ENCODE measurements at places on chromosomes 4 and X.

- DNase-seq: no peak
Measured at GRCh38 chr4:174946246-174946645, 28.1 kb downstream of the ADAM29 start.

DNA sequence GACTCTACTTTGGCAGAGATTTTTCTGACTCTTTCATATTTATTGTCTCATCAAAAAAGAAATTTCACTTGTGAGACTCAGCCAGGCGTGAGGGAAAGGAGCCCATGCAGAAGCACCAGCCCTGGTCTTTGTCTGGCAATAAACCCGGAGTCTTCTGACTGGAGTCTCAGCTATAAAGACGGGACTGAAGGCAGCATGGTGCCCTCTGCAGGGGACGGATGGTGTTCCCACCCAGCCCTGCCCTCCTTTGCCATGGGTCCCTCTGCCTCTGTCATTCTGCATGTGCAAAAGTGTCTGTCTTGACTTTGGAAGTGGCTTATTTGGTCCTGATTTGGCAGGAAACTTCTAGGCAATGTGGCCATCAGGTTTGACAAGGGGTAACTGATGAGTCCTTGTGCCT, 14.2 kb downstream of the ZNF185 start:
- DNase-seq: no peak

DNA sequence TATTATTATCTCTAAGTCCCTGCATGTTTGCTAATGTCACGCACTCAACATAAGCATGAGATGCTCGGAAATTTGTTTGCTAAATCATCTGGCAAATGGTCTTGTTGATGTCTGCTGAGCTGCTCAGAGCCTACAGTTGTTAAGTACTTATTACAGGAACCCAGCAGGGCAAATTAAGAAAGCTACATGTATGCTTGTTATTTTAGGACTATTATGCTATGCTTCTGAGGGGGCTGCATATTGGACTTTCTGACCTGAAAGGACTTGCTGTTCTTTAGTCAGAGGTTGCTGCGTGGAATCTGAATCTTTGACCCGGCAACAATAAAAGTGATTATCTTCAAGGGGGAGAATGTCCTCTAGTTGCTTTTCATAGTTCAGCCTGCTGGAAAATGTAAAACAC, 36.3 kb upstream of the TENM3 start:
- no peak for DNase-seq

GRCh38 chr4:81870275-81870674, 398.6 kb upstream of the RASGEF1B start:
- DNase-seq: no peak

DNA sequence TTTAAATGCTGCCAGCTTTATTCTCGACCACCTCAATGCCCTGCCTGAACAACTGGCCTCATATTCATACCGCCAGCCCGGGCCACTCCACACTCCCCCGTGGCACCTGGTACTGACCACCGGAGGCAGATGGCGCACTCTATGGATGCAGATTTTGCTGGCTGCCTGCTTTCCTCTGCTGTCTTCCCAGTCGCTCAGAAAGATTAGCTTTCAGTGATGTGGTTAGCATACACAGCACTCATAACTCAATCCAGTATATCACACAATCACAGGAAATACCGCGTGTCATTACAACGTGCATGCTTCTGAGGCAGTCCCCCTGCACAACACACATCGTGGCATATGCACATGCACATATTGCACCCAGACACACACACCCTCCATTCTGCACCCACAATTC, 147.2 kb upstream of the BCOR start:
- DNase-seq: no peak

DNA sequence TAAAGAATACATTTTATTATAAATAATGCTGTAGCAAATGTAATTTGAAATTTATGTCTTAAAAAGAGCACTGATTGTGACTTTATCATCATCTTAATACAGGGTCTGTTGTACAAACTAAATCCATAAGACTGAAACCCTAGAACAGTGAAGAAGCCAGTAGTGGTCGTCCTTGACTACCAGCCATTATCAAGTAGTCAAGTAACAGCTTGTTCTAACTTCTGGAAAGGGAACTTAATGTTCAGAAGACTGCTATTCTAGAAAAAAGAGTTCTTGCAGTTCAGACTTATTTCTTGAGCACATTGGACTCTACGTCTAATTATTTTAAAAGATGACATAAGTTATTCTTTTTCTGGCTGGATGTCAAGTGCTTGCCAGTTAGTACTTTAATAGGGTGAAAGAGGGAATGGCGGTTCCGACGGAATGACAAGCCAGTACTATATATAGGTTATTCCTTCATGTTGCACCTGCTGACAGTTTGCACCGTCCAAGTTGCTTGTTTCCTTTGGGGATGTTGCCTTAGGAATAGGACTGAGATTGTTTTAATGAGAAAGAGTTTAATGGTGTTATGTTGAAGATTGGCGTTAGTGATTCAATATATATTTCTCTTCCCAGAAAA, 109.9 kb downstream of the RAPGEF2 start:
- no peak for DNase-seq

DNA sequence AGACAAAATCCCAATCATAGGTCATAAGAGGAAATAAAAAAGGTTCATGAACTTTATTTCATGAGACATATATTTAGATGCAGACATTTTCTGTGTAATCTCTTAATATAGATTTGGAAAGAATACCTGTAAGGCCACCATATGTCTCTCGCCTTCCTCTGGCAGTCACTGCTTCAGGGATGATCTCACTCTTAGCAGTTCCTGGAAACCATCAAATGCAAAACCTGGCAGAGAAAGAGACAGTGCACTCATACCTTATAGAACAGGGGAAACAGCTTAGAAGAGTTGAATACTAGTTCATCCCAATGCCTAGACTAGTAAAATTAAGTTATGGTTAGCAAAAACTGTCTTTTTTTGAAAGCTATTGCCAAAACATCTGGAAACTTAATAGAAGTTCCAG, 243.3 kb downstream of the GASK1B start:
- DNase-seq: no peak

GRCh38 chrX:85244450-85245211, 840 bp downstream of the ZNF711 start:
- DNase-seq: no peak

GRCh38 chrX:44770121-44770520, 73.7 kb upstream of the DUSP21 start:
- no peak for DNase-seq

DNA sequence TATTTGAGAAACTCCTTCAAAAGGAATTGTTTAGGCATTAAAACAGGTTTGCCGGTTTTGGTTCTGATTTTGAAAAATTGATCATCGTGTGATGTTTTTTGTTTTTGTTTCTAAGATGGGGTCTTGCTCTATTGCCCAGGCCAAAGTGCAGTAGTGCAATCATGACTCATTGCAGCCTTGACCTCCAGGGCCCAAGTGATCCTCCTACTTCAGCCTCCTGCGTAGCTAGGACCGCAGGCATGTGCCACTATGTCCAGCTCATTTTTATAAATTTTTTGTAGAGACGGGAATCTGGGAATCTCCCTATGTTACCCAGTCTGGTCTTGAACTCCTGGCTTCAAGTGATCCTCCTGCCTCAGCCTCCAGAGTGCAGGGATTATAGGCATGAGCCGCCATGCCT, 35.0 kb downstream of the CLCN3 start:
- DNase-seq: no peak

DNA sequence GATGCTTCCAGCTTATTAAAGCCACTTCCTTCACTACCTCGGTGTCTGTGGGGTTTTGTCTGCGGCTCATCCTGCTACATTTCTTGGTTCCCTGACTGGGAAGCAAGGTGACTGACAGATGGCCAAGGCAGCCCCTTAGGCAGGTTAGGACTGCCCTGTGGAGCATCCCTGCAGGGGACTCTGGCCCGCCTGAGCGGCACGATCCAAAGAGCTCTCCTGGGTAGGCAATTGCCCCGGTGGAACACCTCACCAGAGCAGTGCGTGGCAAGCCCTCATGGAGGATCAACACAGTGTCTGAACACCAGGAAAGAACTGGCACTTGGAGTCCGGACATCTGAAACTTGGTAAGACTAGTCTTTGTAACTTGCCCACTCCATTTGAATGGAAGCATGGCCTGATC, 1143.4 kb downstream of the ARAP2 start:
- DNase-seq: no peak

GRCh38 chrX:109886122-109886761, 116.7 kb upstream of the TMEM164 start:
- DNase-seq: no peak

- no peak for DNase-seq
Measured at GRCh38 chrX:74180716-74181115, 123.3 kb upstream of the ZCCHC13 start.

GRCh38 chrX:120367402-120368109, 5.7 kb downstream of the ATP1B4 start:
- no peak for DNase-seq

- DNase-seq: peak; percentile 20
Measured at GRCh38 chr4:7854697-7855370, 84.8 kb downstream of the AFAP1 start.

- DNase-seq: no peak
Measured at GRCh38 chrX:39514801-39515200, 583.0 kb downstream of the BCOR start.

- no peak for DNase-seq
Measured at GRCh38 chrX:100648458-100649417, 4.7 kb downstream of the SRPX2 start.

- no peak for DNase-seq
Measured at GRCh38 chr4:102268355-102268754, 76.9 kb downstream of the SLC39A8 start.

GRCh38 chr4:27318740-27319139, 458.1 kb downstream of the STIM2 start:
- DNase-seq: no peak

DNA sequence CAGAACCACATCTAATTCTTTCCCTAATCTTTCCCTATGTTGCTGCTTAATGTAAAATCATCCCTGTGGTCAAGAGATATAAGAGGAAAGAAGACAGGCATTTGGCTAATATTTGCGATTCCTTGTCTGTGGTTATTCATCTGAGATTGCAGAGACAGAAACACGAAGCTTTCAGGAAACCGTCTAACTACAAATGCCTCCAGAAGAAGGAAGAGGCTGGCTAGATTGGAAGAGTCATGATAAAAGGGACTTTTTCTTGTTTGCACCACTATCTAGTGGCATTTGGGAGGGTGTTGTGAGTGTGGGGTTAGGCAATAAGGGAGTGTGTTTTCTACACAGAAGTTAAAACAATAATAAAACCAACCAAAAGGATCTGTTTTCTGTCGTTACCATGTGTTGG, 43.9 kb downstream of the TMEM154 start:
- no peak for DNase-seq

- no peak for DNase-seq
Measured at GRCh38 chr4:1408418-1408817, 2.2 kb upstream of the NKX1-1 start.

DNA sequence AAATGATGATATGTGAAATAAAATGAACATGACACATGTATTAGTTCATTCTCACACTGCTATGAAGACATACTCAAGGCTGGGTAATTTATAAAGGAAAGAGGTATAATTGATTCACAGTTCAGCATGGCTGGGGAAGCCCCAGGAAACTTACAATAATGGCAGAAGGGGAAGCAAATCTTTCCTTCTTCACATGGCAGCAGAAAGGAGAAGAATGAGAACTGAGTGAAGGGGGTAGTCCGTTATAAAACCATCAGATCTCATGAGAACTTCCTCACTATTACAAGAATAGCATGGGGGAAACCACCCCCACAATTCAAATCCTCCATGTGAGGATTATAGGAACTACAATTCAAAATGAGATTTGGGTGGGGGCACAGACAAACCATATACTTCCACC, 243.9 kb upstream of the GYPA start:
- no peak for DNase-seq

GRCh38 chr4:141731481-141731880, 95.1 kb downstream of the IL15 start:
- DNase-seq: no peak

- no peak for DNase-seq
Measured at GRCh38 chrX:20829665-20830491, 544.3 kb upstream of the CNKSR2 start.

GRCh38 chr4:113707048-113707447, 54.5 kb downstream of the CAMK2D start:
- no peak for DNase-seq

- no peak for DNase-seq
Measured at GRCh38 chrX:148938348-148938747, 437.9 kb downstream of the AFF2 start.

- DNase-seq: no peak
Measured at GRCh38 chr4:146243141-146243882, 29.0 kb downstream of the REELD1 start.

DNA sequence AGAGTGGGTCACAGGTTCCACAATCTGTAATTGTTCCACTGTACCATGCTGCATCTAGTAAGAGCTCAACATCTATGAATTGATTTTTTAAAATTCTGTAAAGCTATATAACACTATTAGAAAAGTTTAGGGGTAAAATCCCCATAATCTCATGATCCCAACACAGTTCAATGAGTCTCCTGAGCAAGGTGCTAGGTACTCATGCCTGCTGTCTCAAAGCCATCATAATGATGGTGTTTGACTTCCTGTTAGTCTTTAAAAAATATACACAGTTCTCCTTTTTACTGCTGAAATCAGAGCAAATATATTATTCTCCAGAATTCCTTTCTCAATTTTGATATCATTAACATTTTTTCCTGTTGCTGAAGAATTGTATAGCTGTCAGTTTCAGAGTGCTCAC, 55.9 kb downstream of the SH3BGRL start:
- DNase-seq: no peak

GRCh38 chrX:18676470-18676869, 4.6 kb upstream of the RS1 start:
- no peak for DNase-seq

- no peak for DNase-seq
Measured at GRCh38 chrX:24694825-24695224, 1.1 kb downstream of the POLA1 start.

- DNase-seq: no peak
Measured at GRCh38 chr4:174265916-174266315, 17.6 kb downstream of the FBXO8 start.

GRCh38 chr4:120814886-120815285, 107.6 kb downstream of the PRDM5 start:
- no peak for DNase-seq

GRCh38 chr4:45082101-45082500, 355.7 kb upstream of the GNPDA2 start:
- DNase-seq: no peak

DNA sequence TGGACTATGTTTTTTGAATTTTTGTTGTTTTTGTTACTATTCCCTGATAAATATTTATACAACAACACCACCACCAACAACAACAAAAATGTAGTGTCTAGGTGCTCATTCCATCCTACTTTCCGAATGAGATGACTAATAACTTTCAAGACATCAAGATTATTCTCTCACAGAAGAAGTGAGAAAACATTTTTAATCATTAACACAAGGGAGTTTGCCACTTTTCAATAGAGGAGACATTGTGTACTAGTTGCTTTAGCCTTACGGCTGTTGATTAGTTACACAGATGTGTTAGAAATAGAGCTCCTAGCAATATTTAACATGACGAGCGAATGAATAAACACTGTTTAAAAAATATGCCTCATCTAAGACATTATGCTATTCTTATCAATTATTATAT, 898.8 kb downstream of the C4orf33 start:
- DNase-seq: no peak

DNA sequence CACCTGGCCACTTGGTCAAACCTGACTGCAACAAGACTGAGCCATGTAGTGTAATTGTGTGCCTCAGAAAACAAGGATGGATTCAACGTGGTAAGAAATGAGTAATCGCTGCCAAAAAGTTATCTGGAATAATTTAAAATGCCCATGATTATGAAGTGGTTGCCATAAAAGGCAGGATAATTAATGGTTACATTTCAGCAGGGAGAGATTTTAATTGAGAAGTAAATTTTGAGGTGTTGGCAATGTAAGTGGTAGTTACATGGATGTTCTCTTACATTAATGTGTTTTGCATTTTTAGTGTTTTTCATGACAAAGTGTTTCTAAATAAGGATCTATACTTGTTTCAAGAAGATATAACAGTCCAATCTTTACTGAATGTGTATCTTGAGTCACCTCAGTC, 15.7 kb downstream of the HAUS3 start:
- no peak for DNase-seq

Data from stimulated activated CD8-positive, alpha-beta memory T cell treated with anti-CD3 and anti-CD28 coated beads, Interleukin-7, amount 100 ng/mL, for 1 hour (primary cell).